ENCODE measurements at places on chromosomes 16 and 17. TPM values are rescaled to one million over a fixed set of nuclear protein-coding genes. Genes with fewer than 3 reads are reported as not detected.

The SPATA32 gene
- not detected for total RNA-seq

The KCNJ16 gene
- total RNA-seq, result not detected

The ACSM2B gene
- total RNA-seq, result not detected

The KRT28 gene
- not detected for total RNA-seq

The LRRC45 gene
- 22.0 TPM for total RNA-seq

The GGT6 gene
- total RNA-seq, result not detected

The TBC1D3 gene
- not detected for total RNA-seq

The DYNC1LI2 gene
- total RNA-seq, result 256 TPM

The MTHFSD gene
- total RNA-seq, result 5.7 TPM

The KRTAP17-1 gene
- not detected for total RNA-seq

The RPS2 gene
- total RNA-seq, result 1,942 TPM

The QPRT gene
- total RNA-seq, result 7.4 TPM

The BORCS6 gene
- total RNA-seq, result 3.8 TPM

The DOC2B gene
- not detected for total RNA-seq

The AGRP gene
- not detected for total RNA-seq

The KRT36 gene
- not detected for total RNA-seq

The CACNG1 gene
- not detected for total RNA-seq

The DPEP2 gene
- not detected for total RNA-seq

The PPP1R27 gene
- total RNA-seq, result not detected

The IL34 gene
- total RNA-seq, result 3.4 TPM

The ABCA8 gene
- total RNA-seq, result 231 TPM

The KRT31 gene
- 0.09 TPM for total RNA-seq

The HSF5 gene
- 0.16 TPM for total RNA-seq

The TEX14 gene
- total RNA-seq, result not detected

The LPO gene
- not detected for total RNA-seq

The TMEM238L gene
- not detected for total RNA-seq

The CPNE7 gene
- 0.65 TPM for total RNA-seq

The TMEM97 gene
- 20.5 TPM for total RNA-seq

The NGFR gene
- not detected for total RNA-seq

The TNFSF13 gene
- total RNA-seq, result 1.4 TPM

The CACNG3 gene
- total RNA-seq, result not detected

Measured in fibroblast of the aortic adventitia (primary cell).